ENCODE measurements at places on chromosomes 7 and 10. TPM values are rescaled to one million over a fixed set of nuclear protein-coding genes. Genes with fewer than 3 reads are reported as not detected.

- 0 out of 2 replicates have a peak, but pooled peaks cover 7% of the 10 kb centered on the region for H3K27me3 ChIP-seq
- no peaks in the 10 kb centered on the region for H3K36me3 ChIP-seq
- no peak for DNase-seq
These were observed 124.5 kb downstream of the TMEM168 start for GRCh38 chr7:112665709-112666108.

- no peaks in the 10 kb centered on the region for H3K27me3 ChIP-seq
- H3K4me3 ChIP-seq: no peak overlapping the region
- no peak for DNase-seq
- no peaks in the 10 kb centered on the region for H3K36me3 ChIP-seq
- H3K27ac ChIP-seq: no peak overlapping the region
These were observed 257.9 kb downstream of the PRPF18 start for GRCh38 chr10:13844651-13845050.

GRCh38 chr10:119235356-119235755, 28.0 kb downstream of the GRK5 start:
- H3K4me1 ChIP-seq: no peaks in the 10 kb centered on the region
- no peaks in the 10 kb centered on the region for H3K36me3 ChIP-seq
- no peak overlapping the region for H3K27ac ChIP-seq
- DNase-seq: no peak
- H3K27me3 ChIP-seq: no peaks in the 10 kb centered on the region

DNA sequence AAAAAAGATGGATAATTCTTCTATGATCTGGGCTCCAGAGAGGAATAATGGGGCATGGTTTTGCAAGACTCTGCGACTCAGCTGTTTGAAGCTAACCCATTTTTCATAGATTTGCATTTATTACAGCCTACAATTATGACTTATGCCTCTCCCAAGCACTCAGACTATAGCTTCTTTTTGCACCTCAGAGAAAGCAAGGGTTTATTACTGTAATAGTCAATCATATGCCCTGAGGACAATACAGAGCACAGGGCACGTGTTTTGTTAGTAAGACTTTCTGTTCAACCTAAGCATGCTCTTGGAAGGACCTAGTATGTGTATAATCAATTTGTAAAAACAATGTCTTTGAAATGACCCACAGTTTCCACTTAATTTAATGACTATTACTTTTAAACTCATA, 221.2 kb downstream of the PARD3 start:
- no peak overlapping the region for H3K4me3 ChIP-seq
- H3K27ac ChIP-seq: no peak overlapping the region
- no peak for DNase-seq
- H3K27me3 ChIP-seq: no peaks in the 10 kb centered on the region
- H3K36me3 ChIP-seq: no peaks in the 10 kb centered on the region
- H3K4me1 ChIP-seq: no peaks in the 10 kb centered on the region

GRCh38 chr7:139602143-139602722, 78.7 kb downstream of the CLEC2L start:
- peaks cover 66% of the 10 kb centered on the region for H3K36me3 ChIP-seq
- 0 out of 2 replicates have a peak, but pooled peaks cover 7% of the 10 kb centered on the region for H3K4me1 ChIP-seq
- no peaks in the 10 kb centered on the region for H3K27me3 ChIP-seq
- H3K4me3 ChIP-seq: no peak overlapping the region
- no peak overlapping the region for H3K27ac ChIP-seq

DNA sequence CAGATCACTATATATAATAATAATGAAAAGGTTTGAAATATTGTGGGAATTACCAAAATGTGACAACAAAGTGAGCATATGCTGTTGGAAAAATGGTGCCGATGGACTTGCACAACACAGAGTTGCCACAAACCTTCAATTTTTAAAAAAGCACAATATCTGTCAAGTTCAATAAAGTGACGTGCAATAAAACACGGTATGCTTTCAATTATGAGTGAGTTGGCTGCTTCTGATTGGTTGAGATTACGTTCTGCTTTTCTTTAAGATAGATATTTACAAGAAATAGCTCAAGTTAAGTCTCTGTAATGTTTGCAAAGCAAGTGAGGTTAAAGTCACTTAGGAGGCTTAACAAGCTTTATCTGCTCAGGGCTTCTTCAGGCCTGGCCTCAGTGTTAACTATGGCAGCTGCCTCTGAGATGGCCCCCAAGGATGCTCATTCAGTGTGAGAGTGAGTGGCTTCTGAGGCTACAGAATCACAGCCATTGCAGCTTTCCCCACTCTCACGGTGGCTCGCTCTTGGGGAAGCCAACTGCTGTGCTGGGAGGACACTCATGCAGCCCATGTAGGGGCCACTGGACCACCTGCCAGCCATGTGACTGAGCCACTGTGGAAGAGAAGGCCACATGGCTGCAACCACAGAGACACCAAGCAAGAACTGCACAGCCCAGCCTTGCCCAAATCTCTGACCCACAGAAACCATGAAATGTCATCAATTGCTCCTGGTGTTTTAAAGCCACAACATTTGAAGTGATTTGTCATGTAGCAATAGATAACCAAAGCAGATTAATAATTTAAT, 78.3 kb upstream of the TMEM72 start:
- no peaks in the 10 kb centered on the region for H3K27me3 ChIP-seq
- no peaks in the 10 kb centered on the region for H3K36me3 ChIP-seq
- H3K4me1 ChIP-seq: peaks cover 26% of the 10 kb centered on the region
- DNase-seq: no peak

DNA sequence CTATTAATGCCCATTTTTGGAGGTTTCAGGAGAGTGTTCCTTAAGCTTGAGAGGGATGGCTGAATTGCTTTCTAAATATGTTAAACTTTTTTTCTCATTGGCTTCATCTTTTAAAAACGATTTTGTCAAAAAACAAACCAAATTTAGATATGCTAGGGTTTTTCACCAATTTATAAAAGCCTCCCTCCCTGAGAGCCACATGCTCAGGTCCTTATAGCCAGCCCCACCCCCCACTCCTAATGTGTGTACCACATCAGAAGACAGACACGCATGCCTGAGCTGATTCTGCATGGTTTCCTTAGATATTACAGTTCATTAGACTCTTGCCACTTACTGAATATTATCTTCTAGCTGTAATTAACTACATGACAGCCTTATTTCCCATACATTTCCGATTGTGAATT, 2.0 kb downstream of the CUL1 start:
- H3K36me3 ChIP-seq: no peaks in the 10 kb centered on the region
- H3K27ac ChIP-seq: no peak overlapping the region
- H3K27me3 ChIP-seq: no peaks in the 10 kb centered on the region
- peak; percentile 25 for DNase-seq

DNA sequence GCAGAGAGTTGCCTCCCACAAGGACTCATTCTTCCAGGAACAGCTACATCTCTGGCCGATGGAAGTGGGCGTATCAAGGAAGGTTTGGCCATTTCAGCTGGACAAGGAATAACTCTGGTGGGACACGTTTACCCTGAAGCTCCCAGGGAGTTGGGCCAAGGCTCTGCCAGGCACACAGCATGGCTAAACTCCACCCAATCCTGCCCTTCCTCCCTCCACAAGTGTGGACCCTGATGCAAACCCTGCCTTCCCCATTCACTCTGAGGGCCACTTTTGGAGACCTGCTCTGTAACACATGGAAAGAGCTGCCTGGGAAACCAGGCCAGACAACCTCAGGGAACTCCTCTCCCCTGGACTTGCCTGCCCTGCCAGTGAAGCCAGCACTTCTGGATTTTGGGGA, 407.8 kb upstream of the FOXK1 start:
- no peaks in the 10 kb centered on the region for H3K27me3 ChIP-seq
- H3K36me3 ChIP-seq: no peaks in the 10 kb centered on the region
- H3K4me3 ChIP-seq: no peak overlapping the region
- no peaks in the 10 kb centered on the region for H3K4me1 ChIP-seq
- DNase-seq: no peak

GRCh38 chr10:54203401-54203800, 597.6 kb downstream of the PCDH15 start:
- no peaks in the 10 kb centered on the region for H3K27me3 ChIP-seq
- H3K4me3 ChIP-seq: peak overlapping the region; percentile 27
- peaks cover 20% of the 10 kb centered on the region for H3K4me1 ChIP-seq
- H3K36me3 ChIP-seq: no peaks in the 10 kb centered on the region
- peak overlapping the region; percentile 70 for H3K27ac ChIP-seq
- DNase-seq: peak; percentile 83

DNA sequence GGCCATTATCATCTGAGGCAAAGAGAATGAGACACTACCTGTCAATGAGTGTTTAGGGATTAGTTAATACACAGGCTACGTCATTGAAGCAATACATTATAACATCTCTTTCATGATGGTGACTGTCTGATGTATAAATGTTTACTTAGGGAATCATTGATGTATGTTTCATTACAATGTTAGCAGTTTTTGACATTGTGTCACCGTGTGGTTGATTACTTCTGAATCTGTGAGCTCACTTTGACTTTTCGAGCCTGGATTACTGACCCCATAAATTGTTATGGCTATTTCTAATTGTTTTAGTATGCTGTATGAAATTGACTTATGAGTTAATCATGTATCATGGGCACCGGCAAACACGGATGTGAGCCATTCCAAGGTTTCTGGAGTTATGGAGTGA, 494.0 kb downstream of the MAGI2 start:
- H3K4me3 ChIP-seq: no peak overlapping the region
- DNase-seq: peak; percentile 92
- no peaks in the 10 kb centered on the region for H3K27me3 ChIP-seq
- H3K4me1 ChIP-seq: peaks cover 38% of the 10 kb centered on the region
- H3K36me3 ChIP-seq: no peaks in the 10 kb centered on the region

DNA sequence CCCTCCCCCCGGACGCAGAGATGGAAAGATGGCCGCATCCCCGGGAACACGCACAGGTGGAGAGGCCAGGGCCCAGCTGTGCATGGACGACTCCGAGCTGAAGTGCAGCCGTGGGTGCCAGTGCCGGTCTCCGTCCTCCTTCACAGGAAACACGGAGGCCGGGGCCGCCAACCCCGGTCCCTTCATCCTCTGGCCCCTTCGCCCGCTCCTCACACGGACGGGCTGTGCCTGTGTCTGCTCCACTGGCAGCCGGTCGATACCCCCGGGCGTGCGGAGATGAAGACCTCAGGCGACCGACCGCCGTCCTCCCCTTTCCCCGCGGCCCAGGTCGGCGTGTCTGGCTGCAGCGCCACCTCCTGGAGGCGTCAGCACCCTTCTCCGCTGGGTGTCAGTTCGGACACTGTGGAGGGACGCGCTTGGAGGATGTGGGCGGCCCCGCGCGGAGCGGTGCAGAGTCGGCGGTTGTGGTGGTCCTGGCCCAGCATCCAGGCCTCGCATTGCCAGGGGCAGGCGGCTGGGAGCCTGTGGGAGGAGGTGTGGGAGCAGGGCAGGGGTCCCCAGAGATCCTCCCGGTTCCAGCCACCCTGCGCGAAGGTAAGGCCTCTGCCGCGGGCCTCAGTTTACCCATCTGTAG, 9.9 kb downstream of the ZNF511 start:
- peak; percentile 66 for DNase-seq
- peak overlapping the region; percentile 68 for H3K4me3 ChIP-seq
- no peak overlapping the region for H3K27ac ChIP-seq
- H3K36me3 ChIP-seq: no peaks in the 10 kb centered on the region

The COL17A1 gene
- 1.6 TPM for total RNA-seq

The ZNF138 gene
- 4.1 TPM for total RNA-seq

The MOGAT3 gene
- not detected for total RNA-seq
